ENCODE measurements at places on chromosomes 6 and 20.

GRCh38 chr20:36355469-36356171 is 49.5 kb downstream of the DLGAP4 start:
- no peak for DNase-seq

GRCh38 chr6:168039301-168039700 is 39.7 kb downstream of the FRMD1 start:
- no peak for DNase-seq

- no peak for DNase-seq
These were observed 122.7 kb downstream of the MMS22L start for GRCh38 chr6:97160280-97160679.

GRCh38 chr6:33967966-33968724 is 164.3 kb upstream of the MLN start:
- no peak for DNase-seq

DNA sequence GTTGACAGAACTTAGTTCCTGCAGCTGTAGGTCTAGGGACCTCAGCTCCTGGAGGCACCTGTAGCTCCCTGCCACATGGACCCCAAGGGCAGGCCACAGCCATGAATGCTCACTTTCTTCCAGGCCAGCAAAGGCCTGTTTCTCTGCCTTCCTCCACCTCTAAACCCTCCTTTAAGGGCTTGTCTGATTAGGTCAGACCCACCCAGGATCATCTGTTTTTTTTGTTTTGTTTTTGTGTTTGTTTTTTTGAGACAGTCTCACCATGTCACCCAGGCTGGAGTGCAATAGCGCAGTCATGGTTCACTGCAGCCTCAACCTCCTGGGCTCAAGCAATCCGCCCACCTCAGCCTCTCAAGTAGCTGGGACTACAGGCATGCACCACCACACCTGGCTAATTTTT is 11.5 kb upstream of the BCAS4 start:
- DNase-seq = no peak

DNA sequence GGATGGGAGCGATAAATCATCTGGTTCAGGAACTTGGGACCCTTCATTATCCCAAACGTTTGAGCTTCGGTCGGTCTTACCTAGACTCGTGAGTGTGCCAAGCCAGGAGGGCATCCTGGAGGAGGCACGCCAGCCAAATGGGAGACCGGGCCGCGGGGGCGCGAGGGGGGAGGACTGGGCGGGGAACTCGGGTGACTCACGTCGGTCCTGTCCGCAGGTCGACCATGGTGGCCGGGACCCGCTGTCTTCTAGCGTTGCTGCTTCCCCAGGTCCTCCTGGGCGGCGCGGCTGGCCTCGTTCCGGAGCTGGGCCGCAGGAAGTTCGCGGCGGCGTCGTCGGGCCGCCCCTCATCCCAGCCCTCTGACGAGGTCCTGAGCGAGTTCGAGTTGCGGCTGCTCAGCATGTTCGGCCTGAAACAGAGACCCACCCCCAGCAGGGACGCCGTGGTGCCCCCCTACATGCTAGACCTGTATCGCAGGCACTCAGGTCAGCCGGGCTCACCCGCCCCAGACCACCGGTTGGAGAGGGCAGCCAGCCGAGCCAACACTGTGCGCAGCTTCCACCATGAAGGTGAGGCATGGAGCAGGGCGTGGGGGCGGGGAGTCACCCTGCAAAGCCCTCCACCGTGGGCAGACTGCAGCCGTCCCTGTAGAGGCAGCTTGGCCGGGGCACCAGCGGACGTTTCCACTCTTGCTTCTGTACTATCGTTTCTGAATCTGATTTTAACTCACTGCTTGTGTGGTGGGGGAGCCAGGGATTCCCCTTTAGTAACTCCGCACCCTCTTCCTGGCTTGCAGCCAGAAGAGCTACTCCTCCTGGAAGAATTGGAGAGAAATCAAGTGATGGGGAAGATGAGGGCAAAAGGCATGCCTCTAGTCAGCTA is 2.7 kb downstream of the BMP2 start:
- no peak for DNase-seq

DNA sequence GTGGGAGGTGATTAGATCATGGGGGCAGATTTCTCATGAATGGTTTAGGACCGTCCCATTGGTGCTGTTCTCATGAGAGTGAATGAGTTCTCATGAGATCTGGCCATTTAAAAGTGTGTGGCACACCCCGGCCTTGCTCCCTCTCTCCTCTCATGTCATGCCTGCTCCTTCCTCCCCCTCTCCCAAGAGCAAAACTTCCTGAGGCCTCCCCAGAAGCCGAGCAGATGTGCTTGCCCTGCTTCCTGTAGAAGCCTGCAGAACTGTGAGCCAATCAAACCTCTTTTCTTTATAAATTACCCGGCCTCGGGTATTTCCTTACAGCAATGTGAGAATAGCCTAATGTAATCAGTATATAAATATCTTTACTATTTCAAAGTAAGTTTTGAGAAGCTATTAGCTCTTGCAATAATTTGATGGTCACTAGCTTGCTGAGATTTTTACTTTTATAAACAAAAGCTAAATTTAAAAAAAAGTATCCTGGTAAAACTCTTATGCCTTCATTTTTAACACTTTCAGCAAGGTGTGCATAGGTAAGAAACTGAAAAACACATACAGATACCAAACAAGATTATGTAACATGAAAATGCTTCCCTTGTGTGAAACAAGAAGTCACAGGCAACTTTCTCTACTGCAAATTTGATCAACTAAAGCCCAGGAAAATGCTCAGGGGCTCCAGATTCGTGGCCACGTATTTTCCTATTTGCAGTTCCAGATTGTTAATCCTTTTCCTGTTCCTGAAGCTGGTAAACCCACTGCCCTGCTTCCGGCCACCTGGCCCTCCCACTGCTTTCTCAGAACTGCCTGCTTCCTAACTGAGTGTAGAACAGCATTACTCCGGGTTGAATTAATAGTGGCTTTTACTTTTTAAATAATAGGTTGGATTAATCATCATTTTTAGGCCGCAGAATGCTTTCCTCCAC is 395.1 kb upstream of the CNR1 start:
- no peak for DNase-seq

- no peak for DNase-seq
These were observed 81.8 kb downstream of the SMLR1 start for GRCh38 chr6:130908958-130909357.

DNA sequence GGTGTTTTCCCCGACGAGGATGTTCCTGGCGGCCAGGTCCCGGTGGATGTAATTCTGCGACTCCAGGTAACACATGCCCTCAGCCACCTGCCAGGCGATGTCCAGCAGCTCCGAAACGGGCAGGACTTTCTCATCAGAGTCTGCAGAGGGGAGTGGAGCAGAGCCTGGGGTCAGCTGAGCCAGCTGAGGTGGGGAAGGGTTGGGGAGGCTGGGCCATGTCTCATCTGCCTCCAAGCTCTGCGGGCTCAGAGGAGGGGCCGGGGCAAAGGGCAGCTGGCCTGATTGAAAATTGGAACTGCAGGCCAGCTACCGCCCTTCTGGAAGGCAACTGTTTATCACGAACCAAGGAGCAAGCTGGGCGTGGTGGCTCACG is 6.4 kb downstream of the PTK6 start:
- DNase-seq = no peak

DNA sequence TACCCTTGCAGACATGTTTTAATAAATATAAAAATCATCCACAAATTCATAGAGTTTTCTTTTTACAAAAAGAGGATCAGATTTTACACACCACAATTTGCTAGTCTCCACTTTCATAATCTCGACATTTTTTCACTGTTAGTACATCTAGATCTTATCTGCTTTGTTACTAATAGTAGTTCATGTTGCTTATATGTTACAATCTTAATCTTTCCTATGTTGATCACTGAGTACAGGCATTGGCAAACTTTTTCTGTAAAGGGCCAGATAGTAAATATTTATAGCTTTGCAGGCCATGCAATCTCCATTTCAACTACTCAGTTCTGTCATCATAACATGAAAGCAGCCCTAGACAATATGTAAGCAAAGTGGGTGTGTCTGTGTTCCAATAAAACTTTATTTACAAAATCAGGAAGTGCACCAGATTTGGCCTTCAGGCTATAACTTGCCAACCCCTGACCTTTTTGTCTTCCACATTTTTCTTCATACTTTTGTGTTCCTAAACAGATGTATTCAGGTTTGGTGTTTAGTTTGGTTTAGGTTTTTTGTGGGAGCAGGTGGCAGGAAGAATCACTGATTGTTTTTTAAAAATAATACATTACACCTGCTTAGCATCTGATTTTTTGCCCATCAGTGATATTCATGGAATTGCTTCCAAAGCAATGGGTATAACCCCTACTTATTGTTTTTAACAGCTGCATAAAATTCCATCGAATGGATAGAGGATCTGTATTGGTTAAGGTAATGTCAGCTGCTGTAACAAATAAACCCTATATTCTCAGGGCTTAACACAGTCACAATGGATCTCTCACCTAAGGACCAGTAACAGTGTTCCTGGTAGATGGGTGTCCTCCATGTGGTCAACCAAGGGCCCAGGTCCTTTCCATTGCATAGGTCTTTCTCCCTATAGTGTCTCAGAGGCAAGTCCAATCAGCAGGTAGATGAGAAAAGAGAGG is 61.2 kb downstream of the EYA2 start:
- DNase-seq = no peak

- no peak for DNase-seq
These were observed 44.9 kb downstream of the ATXN1 start for GRCh38 chr6:16716321-16716858.

DNA sequence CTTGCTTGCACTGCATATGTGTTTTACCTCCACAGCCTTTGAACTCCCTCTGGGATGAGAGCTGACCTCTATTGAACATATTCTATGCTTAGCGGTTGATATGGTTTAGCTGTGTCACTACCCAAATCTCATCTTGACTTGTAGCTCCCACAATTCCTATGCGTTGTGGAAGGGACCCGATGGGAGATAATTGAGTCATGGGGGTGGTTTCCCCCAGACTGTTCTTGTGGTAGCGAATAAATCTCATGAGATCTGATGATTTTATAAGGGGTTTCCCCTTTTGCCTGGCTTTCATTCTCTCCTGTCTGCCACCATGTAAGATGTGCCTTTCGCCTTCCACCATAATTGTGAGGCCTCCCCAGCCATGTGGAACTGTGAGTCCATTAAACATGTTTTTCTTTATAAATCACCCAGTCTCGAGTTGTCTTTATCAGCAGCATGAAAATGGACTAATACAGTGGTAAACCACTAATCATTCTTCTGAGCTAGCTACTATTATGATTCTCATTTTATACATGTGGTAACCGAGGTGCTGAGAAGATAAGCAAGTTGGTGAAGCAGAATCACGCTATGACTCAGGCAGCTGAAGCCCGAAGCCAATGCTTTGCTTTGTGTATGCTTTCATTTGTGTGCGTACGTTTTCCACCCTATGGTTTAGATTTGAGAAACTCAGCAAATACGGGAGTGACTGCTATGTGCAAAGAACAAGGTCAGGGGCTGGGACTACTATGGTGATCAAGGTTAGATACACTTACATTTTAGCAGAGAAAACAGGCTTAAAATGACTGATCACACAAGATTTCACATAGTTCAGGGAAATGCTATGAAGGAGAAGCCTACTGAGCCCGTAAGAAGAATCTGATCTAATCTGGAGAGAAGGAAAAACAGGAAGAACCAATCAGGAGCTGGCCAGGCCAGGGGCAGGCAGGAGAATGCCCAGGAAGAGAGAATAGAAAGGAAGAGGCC is 363.5 kb downstream of the ESR1 start:
- DNase-seq = no peak

GRCh38 chr20:2469991-2470422 is 582 bp downstream of the SNRPB start:
- DNase-seq = peak; percentile 26

DNA sequence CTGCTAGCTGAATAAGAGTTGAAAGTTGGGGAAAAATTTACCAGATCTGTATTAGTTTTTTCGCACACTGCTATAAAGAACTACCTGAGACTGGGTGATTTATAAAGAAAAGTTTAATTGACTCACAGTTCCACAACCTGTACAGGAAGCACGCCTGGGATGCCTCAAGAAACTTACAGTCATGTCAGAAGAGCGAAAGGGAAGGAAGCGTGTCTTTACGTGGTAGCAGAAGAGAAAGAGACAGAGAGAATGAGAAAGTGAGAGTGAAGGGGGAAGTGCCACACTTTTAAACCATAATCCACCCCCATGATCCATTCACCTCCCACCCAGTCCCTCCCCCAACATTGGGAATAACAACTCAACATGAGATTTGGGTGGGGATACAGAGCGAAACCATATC is 79.6 kb downstream of the KHDC1L start:
- DNase-seq = no peak

DNA sequence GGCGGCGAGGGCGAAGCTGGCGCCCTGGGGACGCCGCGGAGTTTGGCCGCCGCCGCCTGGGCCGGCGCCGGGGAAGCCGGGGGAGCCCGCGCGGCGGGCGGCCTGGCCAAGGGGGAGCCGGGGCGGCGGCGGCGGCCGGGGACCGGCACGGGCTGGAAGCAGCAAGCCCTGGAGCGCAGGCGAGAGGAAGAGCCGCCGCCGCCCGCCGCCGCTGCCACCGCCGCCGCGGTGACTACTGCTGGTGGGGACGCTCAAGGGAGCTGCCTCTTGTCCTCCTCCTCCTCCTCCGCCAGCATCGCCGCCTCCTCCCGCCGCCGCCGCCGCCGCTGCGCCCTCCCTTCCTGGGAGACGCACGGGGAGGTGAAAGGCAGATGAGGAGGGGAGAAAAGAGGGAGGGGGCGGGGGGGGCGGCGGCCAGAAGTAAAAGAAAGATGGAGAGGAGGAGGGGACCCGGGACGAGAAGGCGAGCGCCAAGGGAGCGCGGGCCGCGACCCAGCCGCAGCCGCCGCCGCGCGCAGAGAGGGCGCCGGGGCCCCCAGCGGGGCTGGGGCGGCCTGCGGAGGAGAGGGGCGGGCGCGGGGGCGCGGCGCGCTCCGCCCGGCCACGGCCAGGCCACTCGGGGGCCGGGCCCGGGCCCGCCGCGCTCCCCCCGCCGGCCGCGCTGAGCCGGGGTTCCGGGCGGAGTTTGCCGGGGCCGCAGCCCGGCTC is 846 bp downstream of the PDE10A start:
- DNase-seq = peak; percentile 32

GRCh38 chr6:18245642-18246041 is 18.7 kb downstream of the DEK start:
- no peak for DNase-seq

DNA sequence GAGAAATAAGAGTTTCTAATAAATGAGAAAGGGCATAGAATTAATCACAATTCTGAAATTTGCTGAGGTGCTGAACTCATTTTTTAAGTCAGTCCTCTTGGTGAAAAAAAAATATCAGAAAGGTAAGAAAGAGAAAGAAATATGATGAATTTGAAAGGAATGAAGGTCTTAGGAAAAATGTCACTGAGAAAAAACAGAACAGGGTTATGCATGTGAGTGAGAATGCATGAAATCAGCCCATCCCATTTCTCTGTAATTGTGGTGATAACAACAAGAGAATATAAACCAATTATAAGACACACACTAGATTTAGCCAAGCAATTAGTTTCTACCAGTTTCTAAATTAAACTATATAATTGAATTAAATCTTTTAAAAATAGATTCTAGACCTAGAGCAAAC is 138.9 kb downstream of the TBX18 start:
- DNase-seq = no peak

GRCh38 chr20:4697189-4697830 is 24.4 kb upstream of the PRND start:
- no peak for DNase-seq

- no peak for DNase-seq
These were observed 39.9 kb downstream of the PREX1 start for GRCh38 chr20:48787861-48788375.
